T-helper 17 cell (primary cell): ENCODE measurements at places on chromosomes 6 and 20.

- DNase-seq, result no peak
Observed at GRCh38 chr6:142823256-142823902, 121.6 kb downstream of the HIVEP2 start.

GRCh38 chr6:811191-811590, 118.3 kb upstream of the EXOC2 start:
- no peak for DNase-seq

DNA sequence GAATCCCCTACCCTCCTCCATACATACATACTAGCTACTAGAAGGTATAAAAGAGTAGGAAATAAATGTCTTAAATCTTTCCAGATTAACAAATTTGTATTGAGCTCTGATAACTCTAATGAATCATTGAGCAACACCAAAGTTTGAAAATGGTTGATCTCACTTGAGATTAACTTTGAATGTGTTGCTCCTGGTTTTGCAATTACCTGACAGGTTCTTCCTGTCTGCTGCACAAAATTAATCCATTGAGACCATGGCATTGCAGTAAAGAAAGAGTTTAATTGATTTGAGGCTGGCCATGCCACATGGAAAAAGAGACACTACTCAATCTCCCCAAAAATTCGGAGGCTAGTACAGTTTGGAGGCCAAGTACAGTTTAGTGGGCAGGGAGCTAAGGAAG, 21.3 kb upstream of the EZR start:
- DNase-seq, result no peak

DNA sequence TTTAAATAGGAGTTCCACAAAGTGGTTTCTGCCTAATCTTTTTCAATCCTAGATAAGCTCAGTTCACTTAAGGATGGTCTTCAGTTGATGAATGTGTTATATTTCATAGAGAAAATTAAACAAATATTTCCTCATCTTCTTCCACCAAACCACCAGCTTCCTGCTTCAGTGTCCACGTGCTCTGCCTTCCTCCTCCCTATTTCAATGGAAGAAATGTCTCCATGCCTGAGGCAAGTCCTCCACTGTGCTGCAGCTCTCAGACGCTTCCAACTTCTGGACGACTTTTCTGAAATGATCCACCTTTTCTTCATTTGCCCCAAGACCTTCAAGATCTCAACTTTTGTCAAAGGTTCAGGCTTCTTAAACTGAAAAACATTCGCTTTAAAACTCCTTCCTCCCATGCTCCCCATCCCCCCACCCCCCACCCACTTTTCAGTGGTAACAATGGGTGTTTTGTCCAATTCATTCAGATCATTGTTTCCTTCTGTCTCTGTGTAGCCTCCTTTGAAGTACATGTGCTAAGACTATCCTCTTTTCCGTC, 25.3 kb upstream of the FABP7 start:
- no peak for DNase-seq

DNA sequence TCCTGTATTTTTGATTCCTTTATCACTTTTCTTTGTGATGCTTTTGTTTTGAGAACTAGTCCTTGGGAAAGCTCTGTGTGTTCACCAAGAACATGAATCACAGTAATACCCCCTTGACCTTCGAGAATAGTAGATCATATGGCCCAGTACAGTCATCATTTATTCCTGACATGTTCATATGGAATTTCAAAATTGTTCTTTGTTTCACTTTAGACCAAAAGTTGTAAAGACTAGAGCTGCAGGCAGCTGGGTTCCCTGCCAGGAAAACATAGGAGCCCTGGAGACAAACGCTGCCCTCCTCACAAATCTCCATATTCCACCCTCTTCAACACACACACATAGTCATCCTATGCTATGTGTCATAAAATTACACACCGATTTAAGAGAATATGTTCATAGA, 621.2 kb upstream of the EYS start:
- no peak for DNase-seq

GRCh38 chr20:58691773-58692578, 624 bp upstream of the NPEPL1 start:
- no peak for DNase-seq

GRCh38 chr6:96466147-96466863, 55.3 kb upstream of the UFL1 start:
- DNase-seq, result no peak

DNA sequence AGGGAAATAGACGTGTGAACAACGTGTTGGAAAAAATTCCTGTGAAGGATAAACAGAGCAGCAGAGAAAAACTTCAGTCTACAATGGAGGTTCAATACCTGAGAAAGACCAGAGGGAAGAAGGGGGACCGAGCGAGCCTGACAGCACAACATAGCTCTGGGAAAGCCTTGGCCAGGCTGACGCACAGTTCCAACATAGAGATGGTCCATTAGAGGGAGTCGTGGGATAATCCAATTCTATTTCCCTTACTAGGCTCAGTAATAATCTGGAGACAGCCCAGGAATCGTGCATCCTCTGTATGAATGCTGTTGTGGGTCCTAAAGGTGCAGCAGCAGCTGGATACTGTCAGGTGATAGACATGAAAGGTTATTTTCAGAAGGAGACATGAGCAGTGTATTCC, 370.8 kb upstream of the BTBD3 start:
- no peak for DNase-seq

GRCh38 chr6:26317503-26317902, 47.5 kb upstream of the BTN3A2 start:
- no peak for DNase-seq

DNA sequence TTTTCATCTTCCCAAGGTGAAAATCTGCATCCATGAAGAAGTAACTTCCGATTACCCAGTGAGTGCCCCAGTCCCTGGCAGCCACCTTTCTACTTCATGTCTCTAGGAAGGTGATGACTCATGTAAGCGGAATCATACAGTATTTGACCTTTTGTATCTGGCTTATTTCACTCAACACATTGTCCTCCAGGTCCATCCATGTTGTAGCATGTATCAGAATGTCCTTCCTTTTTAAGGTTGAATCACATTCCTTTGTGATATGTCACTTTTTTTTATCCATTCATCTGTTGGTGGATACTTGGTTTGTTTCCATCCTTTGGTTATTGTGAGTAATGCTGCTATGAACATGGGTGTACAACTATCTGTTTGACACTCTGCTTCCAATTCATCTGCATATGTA, 176.3 kb upstream of the CDYL start:
- DNase-seq, result no peak

DNA sequence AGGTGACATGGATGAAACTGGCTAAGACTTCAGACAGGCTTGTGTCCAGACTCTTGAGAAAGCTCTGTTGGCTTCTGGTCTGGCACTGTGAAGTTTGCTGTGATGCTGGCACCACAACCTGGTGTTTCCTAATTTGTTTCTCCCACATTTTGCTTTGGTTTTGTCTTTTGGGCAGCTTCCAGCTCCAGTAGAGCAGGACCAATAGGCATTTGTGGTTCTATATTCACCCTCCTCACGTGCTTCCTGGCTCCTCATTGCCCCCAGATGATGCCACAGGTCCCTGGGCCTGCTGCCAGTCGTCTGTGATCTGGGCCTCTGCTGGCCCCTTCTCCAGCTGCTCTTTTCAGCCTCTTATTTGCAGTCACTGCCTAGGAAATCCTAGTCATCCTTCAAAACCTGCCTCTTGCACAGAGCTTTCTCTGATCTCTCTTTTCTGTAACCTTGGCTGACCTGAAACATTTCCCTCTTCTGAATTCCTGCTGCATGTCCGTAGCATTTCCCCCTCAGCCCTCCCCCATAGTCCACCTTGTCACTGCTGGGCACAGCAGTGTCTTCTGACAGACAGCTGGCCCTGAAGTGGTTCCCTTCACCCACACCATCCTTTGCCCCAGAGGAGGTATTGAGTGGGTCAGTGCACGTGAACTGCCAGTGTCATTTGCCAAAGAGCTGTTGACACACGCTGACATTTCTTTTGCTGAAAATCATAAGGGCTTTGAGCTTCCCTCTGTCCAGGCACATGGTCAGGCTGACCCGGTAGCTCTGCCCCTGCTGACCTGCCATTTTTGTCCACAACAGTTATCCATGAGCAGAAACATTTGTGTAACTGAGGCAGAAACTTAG, 63.0 kb downstream of the PTPN1 start:
- no peak for DNase-seq

DNA sequence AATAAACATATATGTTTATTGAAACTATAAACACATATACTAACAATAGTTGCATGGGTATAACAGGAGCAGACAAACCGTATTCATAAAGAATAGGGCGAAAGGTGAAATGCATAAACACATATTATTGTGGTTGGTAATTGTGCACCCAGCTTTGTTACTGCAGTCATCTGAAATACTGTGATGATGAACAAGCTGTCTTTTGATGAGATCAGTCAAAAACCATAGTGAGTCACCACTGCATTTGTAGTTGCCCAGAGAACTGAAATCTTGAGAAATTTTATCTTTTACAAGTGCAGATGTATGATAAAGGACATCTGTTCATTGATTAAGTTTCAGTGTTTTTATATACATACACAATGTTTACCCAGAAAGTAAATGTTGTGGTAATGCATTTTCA, 133.7 kb downstream of the MYO6 start:
- DNase-seq, result no peak
